ENCODE measurements at places on chromosomes 4 and X.
A peak's percentile ranks its signal among the peaks of the same experiment; 100 is the strongest.

- DNase-seq: peak; percentile 43
These were observed 30.2 kb upstream of the NKX6-1 start for GRCh38 chr4:84529169-84529751.

GRCh38 chrX:43813898-43814297 lies 68.4 kb downstream of the MAOB start:
- DNase-seq: no peak

DNA sequence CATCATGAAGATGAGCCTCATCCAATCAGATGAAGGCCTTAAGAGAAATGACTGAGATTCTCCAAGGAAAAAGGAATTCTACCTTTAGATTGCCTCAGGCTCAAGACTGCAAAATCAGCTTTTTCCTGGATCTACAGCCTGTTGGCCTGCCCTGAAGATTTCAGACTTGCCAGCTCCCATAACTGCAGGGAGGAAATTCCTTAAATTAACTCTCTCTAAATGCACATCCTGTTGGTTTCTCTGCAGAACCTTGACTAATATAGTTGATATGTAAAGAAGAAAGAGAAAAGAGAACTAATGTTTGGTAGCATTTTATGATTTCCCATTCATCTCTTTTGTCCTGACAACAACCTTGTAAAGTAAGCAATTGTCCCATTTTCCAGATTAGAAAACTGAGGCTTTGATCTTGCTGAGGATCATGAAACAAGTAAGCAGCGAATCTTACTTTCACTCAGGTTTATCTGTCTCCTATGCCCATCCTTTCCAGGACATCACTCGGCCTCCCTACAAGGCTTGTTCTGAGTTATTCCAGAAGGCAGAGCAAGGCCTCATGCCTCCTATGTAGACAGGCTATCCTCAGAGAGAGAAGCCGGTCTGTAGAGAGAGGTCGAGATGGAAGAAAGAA lies 115.0 kb upstream of the LDB2 start:
- DNase-seq: no peak

- DNase-seq: no peak
These were observed 12.8 kb downstream of the CLDN2 start for GRCh38 chrX:106932960-106933537.

DNA sequence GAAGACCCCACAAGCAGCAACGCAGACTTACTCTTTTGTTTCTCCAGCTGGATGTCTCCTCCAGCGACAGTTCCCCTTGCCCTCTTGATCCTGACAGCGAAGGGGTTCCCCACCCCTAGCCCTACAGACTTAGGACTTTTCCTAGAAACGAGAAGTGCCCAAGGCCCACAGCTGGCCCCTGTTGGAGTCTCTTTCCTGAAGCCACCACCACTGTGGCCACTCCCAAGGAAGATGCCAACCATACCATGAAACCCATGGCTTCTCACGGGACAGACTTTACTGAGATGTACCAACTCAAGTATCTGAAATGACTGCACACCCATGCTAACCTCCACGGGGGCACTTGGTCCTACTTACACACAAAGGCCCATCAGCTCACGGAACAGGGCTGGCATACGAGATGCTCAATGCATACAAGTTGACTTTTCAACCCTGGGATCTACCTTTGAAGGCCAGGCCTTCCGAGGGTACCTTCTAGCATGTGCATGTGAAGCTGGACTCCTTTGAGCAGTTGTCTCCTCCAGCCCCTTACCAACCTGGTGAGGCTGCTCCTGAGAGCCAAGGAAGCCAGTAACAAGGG lies 924 bp upstream of the IRAK1 start:
- DNase-seq: no peak

GRCh38 chr4:47000406-47000805 lies 7.0 kb upstream of the GABRA4 start:
- DNase-seq: no peak

GRCh38 chr4:168677063-168677462 lies 180.2 kb downstream of the PALLD start:
- no peak for DNase-seq

DNA sequence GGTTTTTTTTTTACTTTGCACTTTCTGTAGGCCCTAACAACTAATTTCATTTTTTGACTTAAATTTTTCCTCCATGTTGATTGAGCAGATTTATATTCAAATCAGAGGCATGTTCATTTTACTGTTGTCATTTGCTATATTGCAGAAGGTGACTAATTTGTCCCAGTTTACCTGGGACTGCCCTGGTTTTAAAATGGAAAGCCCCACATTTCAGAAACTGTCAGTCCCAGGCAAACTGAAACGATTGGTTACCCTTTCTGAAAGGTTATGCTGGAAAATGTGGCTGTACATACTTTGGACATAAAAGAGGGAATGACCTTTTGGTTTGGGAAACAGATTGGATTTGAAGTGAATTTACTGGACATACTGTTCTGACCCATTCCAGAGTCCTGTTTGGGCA lies 160.0 kb downstream of the SPCS3 start:
- no peak for DNase-seq

- DNase-seq: no peak
These were observed 60.0 kb downstream of the FHIP1A start for GRCh38 chr4:151468715-151469696.

- no peak for DNase-seq
These were observed 2.5 kb upstream of the BRWD3 start for GRCh38 chrX:80812176-80812575.

DNA sequence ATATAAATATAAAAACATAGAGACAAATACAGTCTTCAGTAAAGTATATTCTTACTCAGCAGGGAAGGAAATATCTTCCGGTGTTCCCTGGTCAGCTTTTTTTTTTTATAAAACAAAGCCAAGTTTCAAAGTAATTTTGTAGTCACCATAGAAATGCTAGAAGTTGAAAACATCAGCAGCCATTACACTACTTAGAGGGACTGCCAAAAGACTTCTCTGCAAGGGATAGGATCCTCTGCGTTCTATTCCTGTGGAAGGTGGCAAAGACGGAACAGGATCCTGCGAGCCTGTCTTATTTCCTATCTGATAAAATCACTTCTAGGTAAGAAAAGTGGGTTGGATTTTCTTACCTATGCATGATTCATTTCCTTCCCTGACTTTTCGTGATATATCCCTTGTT lies 19.4 kb downstream of the CLDN22 start:
- no peak for DNase-seq

DNA sequence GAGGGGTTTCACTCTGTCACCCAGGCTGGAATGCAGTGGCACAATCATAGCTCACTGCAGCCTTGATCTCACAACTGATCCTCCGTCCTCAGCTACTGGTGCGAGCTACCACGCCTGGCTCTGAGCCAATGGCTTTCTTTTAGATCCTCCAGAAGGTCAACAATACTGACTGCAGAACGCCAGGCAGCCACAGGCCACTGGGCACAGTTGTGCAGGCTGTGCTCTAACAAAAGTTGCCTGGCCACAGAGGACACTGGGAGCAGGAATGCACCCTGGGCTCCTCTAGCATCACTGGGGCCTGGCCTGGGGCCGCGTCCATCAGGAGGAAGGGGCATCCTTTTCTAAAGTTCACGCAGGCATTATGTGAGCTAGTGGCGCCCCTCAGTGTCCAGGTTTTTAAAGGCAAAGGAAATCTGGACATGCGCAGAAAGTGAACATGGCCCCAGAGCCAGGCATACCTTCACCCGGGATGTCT lies 14.9 kb upstream of the PORCN start:
- no peak for DNase-seq

- no peak for DNase-seq
These were observed 100.2 kb downstream of the MAGEB17 start for GRCh38 chrX:16267431-16267830.

DNA sequence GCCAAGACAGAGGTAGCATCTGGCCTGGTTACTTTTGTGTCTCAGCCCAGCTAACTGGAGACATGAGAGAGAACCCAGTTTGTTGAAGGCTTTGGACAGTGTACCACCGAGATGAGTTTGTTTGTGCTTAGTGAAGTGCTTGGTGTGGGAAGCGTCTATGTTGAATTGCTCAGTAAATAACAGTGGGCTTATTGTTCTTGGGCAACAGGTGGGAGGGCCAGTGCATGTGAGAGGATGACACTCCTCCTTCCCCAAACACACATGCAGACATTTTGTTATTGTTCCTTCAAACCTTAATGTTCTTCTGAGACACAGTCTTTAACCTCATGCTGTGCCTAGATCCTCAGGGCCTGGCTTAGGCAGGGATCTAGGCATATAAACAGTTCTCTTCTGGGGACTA lies 39.7 kb downstream of the MSN start:
- DNase-seq: no peak

DNA sequence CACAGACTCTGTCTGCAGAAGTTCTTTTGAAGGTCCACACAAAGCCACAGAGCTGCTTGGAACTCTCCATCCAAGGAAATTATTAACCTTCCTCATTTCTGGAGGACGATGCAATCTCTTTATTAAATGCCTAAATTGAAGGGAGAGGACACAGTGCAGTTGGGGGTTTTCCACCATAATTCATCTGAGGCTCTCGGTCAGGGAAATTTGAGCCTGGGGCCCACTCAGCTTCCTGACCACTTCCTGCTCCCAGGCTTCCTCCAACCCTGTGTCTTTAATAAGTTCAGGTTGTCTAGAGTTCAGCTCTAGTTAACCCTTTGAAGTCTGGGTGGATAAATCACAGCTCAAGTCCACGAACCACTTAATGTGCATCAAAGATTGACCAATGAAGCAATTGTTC lies 58.5 kb downstream of the PRPS1 start:
- no peak for DNase-seq

DNA sequence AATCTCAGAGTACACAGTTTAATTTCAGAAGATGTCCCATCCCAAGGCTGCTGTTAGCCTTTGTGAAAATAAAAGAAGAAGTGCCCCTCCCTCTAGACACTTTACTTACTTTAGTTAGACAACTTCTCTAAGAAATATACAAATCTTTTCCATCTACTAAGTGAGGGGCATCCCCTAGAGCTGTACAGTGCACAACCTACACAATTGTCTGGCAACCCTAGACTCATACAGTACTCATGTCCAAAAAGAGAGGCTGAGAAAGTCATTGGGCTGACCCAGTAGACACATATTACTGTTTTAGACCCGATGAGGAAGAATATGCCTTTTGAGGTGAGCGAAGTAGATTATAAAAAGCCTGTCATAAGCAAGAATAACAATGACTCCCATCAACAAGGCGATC lies 297.6 kb downstream of the IDS start:
- DNase-seq: no peak

- DNase-seq: no peak
These were observed 834.2 kb downstream of the STPG2 start for GRCh38 chr4:97309121-97309520.

GRCh38 chr4:164550989-164551712 lies 202.8 kb upstream of the SMIM31 start:
- no peak for DNase-seq

DNA sequence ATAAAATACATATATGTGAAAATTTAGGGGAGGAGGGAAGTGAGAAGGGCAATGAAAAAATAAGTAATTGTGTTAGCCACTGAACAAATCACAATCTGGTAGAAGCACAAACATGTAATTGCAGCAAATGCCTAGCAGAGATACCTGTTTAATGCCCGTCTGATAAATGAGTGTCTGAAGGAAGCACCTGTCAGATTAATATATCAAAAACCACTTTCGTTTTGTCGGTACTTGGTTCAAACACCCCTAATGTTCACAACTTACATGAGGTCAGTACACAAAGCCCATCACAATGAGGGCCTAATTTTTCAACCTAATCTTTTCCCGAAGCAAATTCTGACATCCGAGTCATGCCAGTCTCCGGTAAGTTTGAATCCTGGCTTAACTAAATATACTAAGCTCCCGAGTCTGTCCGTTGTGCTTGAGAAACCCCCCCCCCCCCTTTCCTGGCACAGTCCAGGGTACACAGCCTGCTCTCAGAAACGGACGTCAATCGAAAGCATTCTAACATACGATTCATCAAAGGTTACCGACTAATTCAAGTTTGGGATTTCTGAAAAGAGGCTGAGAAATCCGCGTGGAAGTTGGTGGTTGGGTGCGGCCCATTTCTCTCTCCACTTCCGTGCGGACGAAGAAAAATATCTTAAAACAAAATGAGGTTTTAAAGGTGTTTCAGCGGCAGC lies 758 bp downstream of the SDAD1 start:
- no peak for DNase-seq
